Fibroblast of upper back skin (primary cell): ENCODE measurements at places on chromosomes 13 and 19.
A peak's percentile ranks its signal among the peaks of the same experiment; 100 is the strongest.

DNA sequence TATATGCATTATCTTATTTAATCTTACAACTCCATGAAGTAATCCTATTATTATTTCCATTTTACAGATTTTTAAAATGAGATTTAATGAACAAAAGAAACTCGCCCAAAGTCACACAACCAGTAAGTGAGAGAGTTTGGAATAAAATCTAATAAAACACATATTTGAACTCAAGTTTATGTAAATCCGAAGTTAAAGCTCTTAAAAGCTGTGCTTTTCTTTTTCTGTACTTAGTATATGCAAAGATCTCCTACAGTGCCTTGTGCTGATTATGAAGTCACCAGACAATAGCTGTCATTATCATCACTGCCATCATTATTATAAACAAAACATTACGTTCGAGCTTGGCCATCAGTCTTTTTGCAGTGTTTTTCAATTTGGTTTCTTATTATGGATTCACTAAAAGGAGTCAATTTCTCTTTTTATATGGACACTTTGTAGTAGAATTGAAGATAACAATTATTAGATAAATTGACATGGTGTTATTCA is 29.7 kb upstream of the ENOX1 start:
- DNase-seq: no peak

DNA sequence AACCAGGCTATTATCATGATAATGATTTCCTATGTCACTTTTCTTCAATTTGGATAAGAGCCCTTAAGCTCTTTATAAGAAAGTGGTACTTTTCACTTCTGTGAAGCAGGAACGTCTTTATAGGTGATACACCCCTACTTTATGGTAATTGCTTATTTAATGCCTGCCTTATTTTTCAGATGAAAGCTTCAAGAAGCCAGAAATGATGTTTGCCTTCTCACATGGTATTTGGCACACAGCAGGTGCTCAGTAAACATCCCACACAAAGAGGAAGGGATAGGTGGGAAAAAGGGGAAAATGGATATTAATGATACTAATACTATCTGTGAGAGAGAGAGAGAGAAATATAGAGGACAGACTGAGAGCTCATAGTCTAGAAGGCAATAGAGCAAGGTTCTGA is 29.0 kb upstream of the WASF3 start:
- DNase-seq: no peak

- DNase-seq: no peak
Observed at GRCh38 chr13:93446238-93446637, 219.6 kb downstream of the GPC6 start.

- peak; percentile 92 for DNase-seq
Observed at GRCh38 chr13:37127691-37128241, 22.3 kb upstream of the CSNK1A1L start.

- no peak for DNase-seq
Observed at GRCh38 chr13:62418376-62418775, 1002.7 kb upstream of the PCDH20 start.

- no peak for DNase-seq
Observed at GRCh38 chr19:56692206-56692895, 20.8 kb upstream of the ZNF835 start.

DNA sequence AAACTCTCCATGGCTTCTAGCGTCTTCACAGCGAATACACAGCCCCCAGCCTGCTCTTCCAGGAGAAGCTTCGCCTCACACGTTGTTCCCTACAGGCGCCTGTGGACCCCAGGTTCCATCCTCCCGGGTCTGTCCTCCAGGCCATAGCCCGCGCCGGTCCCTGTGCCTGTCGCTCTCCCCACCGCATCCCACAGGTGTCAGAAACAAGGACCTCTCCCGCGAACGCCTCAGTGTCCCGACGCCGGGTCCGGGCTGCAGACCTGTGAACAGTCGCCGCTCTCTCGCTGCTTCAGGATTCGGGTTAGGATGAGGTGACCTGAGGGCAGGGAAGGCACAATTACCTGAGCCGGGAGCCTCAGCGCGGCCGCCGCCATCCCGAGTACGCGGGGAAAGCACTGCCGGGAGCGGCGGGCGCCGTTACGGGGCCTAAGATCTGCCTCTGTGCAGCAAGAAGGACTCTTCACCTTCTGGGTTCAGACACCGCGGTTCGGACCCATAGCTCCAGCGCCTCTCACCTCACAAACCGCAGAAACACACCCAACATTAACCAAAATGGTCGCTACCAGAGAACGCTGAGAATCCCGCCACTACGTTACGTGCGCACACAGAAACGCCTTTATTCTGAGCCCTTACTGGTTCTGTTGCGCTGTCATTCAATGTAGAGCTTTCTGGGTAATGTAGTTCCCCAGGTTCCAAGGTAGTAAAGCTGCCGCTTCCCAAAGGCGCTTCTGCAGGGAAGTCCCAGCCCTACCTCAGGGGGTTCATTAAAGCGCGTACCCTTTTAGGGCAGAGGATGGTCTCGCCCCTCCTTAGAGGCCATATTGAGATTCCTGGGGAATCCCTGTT is at the start of gene ZNF418:
Gene ZNF418, minus strand, starts transcription at position 583 of the 846 bp plus-strand sequence. CDS start 1,580 bp downstream, outside the sequence.
- peak; percentile 82 for DNase-seq

GRCh38 chr13:91248249-91248648 is 99.2 kb upstream of the MIR17HG start:
- no peak for DNase-seq

- peak; percentile 75 for DNase-seq
Observed at GRCh38 chr13:99280166-99280565, 22.0 kb upstream of the GPR18 start.

DNA sequence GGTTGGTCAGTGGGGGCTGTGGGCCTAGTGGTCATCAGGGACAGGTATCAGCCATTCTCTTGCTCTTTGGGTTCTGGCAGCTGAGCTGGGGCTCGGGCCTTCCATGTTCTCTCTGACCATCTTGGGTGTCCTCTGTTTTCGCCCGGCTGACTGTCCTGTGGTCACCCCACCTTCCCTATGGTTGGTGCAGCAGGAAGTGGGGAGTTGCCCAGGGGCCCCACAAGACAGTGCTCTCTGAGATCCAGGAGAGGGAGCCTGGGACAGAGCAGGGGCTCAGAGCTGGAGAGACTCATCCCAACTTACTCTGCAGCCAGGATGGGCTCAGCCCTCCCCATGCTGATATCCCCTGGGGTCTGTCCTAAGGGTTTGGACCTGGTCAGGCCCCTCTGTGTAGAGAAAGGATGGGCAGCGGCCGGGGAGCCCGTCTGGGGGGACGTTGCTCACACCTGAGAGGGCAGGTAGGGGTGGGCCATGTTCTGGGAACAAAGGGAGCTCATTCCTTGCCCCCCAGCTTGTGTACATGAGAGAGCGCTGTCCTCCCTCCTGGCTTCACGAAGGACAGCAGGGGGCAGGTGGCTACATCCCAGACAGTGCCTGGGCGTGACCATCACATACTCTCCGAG is 937 bp upstream of the CEACAM8 start:
- no peak for DNase-seq

- peak; percentile 28 for DNase-seq
Observed at GRCh38 chr13:45482571-45483173, 17.9 kb downstream of the COG3 start.

DNA sequence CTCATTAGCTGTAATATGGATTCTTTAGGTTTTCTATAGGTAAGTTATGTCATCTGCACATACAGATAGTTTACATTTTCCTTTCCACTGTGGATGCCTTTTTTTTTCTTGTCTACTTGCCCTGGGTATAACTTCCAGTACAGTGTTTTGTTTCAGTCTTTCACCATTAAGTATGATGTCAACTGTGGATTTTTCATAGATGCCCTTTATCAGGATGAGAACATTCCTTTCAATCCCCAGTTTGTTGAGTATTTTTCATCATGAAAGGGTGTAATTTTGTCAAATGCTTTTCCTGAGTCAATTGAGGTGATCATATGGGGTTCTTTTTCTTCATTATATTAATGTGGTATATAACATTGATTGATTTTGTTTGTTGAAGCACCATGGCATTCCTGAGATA is 43.6 kb upstream of the SACS start:
- no peak for DNase-seq

- DNase-seq: no peak
Observed at GRCh38 chr13:82565201-82565600, 1317.1 kb downstream of the SLITRK1 start.

GRCh38 chr13:67827992-67828391 is 597.9 kb upstream of the PCDH9 start:
- peak; percentile 48 for DNase-seq

- no peak for DNase-seq
Observed at GRCh38 chr19:18683958-18684641, 620 bp downstream of the CRTC1 start.

DNA sequence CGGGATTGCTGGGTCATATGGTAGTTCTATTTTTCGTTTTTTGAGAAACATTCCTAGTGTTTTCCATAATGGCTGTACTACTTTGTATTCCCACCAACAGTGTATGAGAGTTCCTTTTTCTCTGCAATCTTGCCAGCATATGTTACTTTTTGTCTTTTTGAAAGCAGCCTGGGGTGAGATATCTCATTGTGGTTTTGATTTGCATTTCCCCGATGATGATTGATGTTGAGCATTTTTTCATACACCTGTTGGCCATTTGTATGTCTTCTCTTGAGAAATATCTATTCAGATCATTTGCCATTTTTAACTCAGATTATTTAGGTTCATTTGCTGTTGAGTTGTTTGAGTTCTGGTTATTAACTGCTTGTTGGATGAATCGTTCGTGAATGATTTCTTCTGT is 18.5 kb upstream of the ATP12A start:
- peak; percentile 34 for DNase-seq

GRCh38 chr13:38421590-38422560 is 72.2 kb downstream of the UFM1 start:
- no peak for DNase-seq

- no peak for DNase-seq
Observed at GRCh38 chr13:105201351-105201750, 1334.1 kb downstream of the EFNB2 start.

- no peak for DNase-seq
Observed at GRCh38 chr13:114109641-114110041, 22.8 kb downstream of the RASA3 start.

DNA sequence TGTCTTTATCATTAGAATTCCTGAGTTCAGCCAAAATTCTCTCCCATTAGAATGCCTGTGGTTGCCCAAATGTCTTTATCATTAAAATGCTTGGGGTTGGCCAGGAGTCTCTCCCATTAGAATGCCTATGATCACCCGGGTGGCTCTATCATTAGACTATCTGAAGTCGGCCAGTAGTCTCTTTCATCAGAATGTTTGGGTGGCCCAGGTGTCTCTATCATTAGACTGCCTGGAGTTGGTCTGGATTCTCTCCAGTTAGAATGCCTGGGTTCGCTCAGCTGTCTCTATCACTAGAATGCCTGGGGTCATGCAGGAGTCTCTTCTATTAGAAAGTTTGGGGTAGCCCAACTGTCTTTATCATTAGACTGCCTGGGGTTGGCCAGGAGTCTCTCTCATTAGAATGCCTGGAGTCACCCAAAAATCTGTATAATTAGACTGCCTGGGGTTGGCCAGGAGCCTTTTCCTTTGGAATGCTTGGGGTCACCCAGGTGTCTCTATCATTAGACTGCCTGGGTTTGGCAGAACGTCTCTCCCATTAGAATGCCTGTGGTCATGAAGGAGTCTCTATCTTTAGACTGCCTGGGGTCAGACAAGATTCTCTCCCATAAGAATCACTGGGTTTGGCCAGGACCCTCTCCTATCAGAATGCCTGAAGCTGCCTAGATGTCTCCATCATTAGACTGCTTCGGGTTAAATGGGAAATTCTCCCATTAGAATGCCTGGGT is 1478.3 kb downstream of the UQCRFS1 start:
- DNase-seq: no peak

DNA sequence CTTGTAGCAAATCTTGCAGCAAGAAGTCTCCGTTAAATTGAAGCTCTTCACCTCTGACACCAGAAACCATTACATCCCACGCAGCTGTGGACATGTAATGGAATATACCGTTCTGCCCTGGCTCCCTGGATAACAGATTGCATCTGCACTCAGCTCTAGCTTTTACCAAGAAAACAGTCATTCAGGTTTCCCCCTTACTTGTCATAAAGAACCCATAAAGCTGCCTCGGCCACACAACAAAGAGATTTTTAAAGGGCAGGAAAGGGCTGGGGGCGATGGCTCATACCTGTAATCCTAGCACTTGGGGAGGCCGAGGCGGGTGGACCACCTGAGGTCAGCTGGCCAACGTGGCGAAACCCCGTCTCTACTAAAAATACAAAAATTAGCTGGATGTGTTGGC is 127.6 kb upstream of the RFC3 start:
- no peak for DNase-seq

DNA sequence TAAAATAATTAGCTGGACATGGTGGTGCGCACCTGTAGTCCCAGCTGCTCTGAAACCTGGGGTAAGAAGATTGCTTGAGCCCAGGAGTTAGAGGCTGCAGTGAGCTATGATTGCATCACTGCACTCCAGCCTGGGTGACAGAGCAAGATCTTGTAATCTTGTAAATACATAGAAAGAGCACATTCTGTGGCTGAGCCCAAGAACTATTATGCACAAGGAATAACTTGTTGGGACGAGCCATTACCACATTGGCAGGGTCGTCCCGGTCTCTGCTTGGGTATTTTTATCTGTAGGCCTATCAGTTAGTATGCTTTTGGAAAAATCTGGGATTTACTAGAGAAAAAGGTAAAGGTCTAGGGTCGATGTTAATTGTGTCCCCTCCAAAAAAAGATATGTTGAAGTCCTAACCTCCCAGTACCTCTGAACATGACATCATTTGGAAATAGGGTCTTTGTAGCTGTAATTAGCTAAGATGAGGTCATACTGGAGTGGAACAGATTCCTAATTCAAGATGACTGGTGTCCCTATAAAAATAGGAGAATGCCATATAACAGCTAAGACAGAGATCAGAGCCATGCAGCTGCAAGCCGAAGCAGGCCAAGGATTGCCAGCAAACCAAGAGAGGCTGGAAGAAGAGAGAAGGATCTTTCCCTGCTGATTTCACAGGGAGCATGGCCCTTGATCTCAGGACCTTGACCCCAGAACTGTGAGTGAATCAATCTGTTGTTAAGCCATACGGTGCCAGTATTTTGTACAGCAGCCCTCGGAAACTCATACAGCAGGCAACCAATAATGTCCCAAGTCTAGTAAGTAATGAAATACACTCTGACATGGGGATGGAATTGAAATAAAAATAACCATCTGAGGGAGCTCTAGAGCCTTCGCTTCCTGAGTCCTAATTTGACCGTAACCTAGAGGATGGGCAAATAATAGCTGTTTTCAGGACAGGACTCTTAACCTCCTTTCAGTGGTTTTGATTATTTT is 77.0 kb downstream of the TM9SF2 start:
- no peak for DNase-seq

DNA sequence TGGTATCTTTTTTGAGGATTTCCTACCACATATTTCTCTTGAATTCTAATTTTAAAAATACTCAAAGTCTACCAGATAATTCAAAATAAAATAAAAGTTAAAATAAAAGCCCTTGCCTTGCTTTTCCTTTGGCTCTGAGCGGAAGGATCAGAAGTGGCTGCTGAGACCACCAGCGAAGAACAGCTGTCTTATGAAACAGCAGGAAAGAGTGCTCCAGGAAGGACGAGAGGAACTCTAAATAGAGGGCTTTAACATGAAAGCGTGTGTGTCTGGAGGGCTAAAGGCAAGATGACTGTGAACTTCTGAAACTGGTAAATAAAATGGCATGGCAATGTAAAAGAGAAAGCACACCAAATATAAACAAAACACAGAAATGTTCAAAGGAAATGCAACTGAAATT is 521.5 kb upstream of the SPRY2 start:
- DNase-seq: peak; percentile 37
